ENCODE measurements at places on chromosomes 1 and 21.
A peak's percentile ranks its signal among the peaks of the same experiment; 100 is the strongest.

- no peak for DNase-seq
Observed at GRCh38 chr1:200972985-200973742, 50.4 kb downstream of the KIF21B start.

- DNase-seq, result no peak
Observed at GRCh38 chr1:43973981-43974442, 748 bp upstream of the ATP6V0B start.

DNA sequence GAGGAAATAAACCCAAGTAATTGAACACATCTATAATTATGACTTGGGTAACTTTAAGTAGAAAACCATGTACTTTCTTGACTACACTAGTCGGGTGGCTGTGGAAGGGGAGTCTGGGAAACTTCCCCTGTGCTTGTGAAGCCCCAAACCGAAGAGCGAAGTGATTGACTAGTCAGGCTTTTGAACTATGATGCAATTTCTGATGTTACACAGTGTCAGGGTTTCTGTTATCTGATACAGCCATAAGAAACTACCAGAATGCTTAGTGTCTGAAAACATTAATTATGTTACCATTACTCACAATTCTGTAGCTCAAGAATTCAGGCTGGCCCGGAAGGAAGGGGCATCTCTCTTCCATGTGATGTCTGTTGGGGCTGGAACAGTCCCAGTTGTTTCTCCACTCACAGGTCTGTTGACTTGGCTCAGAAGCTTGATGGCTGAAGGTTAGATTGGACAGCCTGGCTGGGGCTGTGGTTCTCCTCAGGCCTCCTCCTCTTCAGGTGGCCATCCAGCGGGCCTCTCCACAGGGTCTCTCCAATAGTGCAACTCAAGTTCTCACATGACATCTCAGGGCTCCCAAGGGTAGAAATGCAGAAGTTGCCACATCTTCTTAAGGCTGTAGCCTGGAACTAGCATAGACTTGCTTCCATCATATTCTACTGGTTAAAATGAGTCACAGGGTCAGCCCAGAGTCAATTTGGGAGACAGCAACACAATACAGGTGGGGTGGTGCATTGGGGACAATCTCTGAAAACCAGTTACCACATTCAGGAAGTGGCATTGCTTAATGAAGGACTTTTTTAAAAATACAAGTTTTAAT is 8.3 kb upstream of the C8B start:
- DNase-seq, result no peak

- no peak for DNase-seq
Observed at GRCh38 chr1:60359431-60359830, 285.9 kb upstream of the C1orf87 start.

GRCh38 chr1:55304229-55304740 is 89.1 kb upstream of the USP24 start:
- no peak for DNase-seq

GRCh38 chr21:24353492-24353891 is 1253.8 kb downstream of the MRPL39 start:
- no peak for DNase-seq

- DNase-seq, result peak; percentile 46
Observed at GRCh38 chr1:32350785-32351398, 11.4 kb downstream of the FAM229A start.

DNA sequence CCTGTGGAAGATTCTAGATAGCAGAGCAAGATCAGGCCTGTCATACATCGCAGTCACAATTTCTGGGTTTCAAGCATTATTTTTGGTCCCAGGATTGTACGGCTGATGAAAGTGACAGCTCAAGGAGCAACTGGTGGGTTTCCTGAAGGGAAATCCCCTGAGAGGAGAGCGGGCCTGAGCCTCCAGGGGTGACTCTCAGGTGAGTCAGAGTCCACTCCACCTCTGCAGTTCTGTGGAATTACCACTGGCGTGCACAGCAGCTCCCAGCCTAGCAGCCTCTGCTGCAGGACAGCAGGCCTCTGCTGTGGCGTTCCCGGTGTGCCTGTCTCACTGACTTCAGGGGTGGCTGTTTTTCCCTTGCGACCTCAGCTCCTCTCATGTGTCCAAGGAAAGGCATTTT is 24.4 kb downstream of the SLC66A1 start:
- no peak for DNase-seq

- no peak for DNase-seq
Observed at GRCh38 chr1:98025858-98026257, 105.0 kb upstream of the DPYD start.

GRCh38 chr1:222394224-222394623 is 153.7 kb downstream of the HHIPL2 start:
- DNase-seq, result no peak

- DNase-seq, result no peak
Observed at GRCh38 chr1:169527451-169528214, 41.9 kb upstream of the SLC19A2 start.

GRCh38 chr1:152640351-152640750 is 17.4 kb upstream of the LCE3A start:
- DNase-seq, result no peak

- DNase-seq, result no peak
Observed at GRCh38 chr21:25871566-25871965, 136.8 kb downstream of the GABPA start.

DNA sequence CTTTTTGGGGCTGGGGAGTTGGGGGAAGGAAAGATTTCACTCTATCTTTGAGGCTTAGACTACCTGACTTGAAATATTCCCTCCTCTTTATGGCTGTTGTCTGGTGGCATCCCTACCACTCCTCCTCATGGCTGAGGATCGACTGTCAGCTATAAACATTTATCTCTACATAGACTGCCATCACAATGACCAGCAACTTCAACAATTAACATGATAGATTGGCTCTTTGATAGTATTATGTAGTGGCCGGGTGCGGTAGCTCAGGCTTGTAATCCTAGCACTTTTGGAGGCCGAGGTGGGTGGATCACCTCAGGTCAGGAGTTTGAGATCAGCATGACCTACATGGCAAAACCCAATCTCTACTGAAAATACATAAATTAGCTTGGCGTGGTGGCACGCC is 72.4 kb downstream of the GABPA start:
- no peak for DNase-seq

DNA sequence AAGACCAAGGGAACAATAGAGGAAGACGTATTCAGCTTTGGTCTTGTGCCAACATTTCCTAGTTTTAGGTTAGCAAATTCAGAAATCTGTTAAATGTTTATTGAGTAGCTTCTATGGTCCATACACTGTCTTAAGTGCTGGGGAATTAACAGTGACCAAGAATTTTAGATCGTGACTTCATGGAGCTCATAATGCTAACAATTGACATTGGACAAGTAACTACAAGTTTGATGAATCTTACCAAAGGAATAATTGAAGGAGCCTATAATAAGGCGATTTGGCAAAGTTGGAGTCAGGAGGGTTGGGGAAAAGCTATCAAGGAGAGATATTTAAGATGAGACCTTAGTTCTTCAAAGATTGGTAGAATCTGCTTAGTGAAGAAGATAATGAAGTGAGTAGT is 1.4 kb upstream of the SLAMF9 start:
- DNase-seq, result no peak

DNA sequence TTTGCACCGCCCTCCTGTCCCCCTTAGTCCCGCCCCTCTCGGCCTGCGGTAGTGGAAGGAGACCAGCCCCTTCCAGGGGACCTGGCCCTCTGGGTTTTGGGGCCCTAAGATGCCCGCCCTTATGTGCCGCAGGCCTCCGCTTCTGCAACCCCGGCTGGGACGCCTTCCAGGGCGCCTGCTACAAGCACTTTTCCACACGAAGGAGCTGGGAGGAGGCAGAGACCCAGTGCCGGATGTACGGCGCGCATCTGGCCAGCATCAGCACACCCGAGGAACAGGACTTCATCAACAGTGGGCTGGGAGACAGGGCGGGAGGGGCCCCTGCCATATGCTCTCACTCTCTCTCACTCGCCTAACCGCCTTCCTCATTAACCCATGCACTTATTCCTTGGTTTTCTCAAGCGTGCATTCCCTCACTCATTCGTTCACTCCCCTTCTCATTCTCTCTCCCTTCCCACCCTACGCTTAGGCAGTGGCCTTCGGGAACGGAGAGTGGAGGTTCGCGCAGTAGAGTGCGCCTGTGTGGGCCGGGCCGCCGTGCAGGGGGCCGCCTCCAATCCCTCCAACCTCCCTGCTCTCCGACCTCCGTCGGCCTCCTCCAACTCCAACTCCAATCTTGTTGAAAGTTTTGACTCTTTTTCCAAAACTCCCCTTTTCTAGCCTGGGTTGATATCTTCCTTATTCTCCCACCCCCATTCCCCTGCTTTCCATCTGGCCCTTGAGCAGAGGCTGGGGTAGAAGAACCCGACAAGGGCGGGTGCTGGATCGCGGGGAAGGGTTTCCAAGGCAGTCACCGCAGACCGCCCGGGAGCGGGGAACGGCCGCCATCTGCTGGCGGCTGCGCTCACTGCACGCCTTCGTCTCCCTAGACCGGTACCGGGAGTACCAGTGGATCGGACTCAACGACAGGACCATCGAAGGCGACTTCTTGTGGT is 15.2 kb downstream of the BCAN start:
- peak; percentile 49 for DNase-seq

DNA sequence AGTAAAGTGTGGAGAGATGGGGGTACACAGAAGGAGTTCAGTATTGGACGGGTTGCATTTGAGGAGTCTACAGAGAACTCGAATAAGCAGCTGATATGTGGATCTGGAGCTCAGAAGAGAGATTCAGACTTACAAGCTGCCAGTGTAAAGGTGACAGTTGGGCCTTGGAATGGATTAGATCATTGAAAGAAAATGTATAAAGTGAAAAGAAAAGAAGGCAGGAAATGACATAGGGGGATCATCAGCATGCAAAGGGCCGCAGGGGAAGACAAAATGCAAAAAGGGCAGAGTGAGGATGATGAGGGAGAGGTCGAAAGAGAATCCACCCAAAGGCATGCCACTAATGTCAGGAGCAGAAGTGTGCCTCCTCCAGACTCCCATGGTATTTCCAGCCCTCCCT is 273.3 kb downstream of the TNR start:
- DNase-seq, result no peak

DNA sequence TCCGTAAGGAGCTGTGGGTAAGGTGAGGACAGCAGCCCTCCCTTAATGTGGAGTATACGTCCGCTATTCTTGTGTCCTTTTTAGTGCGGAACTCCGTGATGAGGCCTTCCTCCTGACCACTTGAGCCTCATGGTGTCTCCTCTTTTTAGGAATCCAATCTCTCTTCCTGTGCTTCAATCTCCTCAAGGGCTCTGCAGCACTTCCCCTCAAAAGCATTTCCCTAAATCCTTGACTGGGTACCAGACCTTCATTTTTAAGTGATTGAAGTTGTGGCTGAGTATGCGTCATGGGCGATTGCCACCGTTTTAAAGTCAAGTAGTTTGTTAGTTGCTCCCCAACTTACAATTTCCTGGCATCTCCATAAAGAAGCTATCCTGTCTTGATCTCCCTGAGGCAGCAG is 62.8 kb downstream of the SAMSN1 start:
- DNase-seq, result no peak

GRCh38 chr1:47824716-47825115 is 172.5 kb downstream of the TRABD2B start:
- DNase-seq, result no peak

- DNase-seq, result no peak
Observed at GRCh38 chr1:233105225-233105624, 154.8 kb downstream of the NTPCR start.

GRCh38 chr1:52424813-52425212 is 20.4 kb downstream of the PRPF38A start:
- no peak for DNase-seq

DNA sequence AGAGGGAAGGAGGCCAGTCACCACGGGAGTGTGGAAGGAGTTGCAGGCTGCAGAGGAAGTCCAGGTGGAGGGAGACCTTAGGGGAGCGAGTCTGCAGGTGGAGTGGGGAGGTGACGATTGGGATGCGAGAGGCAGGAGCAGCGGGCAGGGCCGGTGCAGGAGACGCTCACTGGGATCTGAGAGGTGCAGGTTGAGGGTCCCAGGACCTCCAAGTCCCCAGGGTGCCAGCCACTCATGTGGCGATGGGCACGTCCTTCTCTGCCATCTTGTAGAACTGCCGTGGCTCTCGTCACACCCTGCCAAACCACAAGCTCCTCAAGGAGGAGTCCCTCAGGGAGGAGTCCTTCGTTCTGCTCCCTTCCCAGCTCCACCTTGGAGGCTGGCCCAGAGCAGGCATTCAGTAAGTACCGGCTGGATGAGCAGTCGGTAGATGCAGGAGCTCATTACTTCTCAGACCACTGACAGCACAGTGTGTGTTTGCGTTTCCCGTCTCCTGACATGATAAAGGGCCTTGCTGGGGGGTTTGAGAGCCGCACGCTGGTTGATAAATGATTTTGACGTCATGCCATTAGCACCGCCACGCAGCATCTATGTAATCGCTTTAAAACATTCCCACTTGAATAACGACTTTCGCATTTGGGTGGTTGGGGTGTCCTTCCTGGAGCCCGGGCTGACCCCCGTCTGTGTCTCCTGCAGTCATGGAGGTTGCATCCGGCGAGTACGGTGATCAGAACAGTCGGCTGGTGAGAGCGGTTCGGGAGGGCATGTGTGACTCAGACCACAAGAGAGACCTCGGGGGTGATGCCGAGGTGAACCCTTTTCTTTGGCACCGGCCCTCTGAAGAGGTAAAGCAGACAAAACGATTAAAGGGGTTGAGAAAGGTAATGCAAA is 27.8 kb downstream of the TFF3 start:
- no peak for DNase-seq

- no peak for DNase-seq
Observed at GRCh38 chr1:226799634-226800281, 60.7 kb upstream of the ITPKB start.

DNA sequence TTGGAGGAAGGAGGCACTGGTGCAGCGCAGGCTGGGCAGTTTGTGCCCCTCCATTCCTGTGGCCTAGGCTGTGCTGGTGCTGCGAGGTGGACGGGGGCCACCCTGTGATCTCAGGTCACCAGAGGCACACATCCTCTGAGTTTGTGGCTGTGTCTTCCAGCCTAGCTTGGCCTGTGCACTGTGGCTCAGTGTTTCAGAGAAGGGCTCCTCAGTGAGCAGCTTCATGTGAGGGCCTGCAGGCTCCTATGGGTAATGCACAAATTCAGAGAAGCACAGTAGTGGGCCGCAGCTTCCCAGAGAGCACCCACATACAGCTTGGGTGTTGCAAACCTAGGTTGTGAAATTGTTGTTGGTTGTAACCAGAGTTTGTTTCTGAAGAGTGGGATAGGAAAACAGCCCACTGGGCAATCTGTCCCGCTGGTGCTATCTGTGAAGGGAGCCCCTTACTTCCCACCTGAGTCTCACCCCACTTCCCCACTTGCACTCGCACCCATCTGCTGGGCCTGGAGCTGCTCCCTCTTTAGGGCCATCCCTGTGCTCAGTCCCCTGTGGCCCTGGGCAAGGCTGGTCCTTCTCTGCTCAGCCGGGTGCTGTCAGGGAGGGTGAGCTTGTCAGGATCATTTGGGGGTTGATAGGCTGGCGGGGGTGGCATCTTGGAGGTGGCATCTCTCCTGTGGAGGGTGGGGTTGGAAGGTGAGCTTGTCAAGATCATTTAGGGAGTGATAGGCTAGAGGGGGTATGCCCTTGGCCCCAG is 30.2 kb downstream of the SNAP47 start:
- DNase-seq, result no peak

GRCh38 chr1:211633524-211633846 is 41.9 kb downstream of the NEK2 start:
- no peak for DNase-seq

All from stimulated activated CD8-positive, alpha-beta memory T cell treated with anti-CD3 and anti-CD28 coated beads, Interleukin-7, amount 100 ng/mL, for 1 hour (primary cell).